ENCODE measurements at places on chromosomes 6 and 20.

GRCh38 chr6:31865205-31866118, 2.8 kb upstream of the NEU1 start:
- no peak for DNase-seq

DNA sequence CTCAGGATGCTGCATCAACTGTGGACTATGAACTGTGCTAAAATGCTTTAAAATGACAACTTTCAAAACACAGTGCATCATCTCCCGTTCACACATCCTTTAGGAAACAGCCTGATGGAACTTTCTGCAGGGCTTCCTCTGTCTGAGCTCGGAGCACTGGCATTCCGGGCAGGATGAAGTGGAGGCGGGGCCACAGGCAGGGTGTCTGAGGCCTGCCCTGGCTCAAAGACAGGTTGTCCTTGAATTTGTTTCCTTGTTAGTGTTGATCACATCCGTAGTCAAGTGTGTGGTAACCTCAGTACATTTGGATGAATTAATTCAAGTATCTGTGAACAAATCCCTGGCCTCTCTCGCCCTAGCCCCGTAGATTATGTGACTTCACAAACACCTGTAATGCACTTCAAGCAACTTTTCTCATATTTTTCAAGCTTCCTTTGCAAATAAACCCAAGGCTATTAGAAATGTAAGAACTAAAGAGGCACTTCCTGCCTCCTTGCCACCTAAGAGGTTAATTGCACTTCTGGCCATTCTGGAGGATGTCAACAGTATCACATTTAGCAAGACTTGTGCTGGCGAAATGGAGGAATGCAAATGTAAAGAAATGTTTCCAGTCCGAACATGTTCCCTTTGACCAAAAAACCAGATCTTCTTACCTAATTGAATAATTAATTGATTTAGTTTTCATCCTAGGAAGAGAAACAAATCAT, 3.1 kb downstream of the CD93 start:
- no peak for DNase-seq

DNA sequence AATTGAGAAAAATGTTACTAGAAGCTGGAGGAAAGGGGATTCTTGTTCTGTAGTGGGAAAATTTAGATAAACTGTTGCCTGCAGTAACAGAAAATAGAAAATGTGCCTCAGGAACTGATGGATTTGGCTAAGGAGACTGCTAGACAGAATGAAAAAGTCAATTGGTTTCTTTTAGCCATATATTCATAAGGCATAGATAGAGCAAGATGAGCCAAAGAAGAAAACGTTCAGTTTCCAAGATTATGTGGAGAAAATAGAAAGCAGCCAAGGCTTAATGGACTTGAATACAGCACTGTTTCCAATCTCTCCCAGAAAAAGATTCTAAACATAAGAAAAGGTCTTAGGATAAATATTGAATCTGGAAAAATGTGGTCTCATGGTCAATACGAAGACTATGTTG, 115.1 kb upstream of the TCF21 start:
- DNase-seq: no peak

GRCh38 chr6:13485923-13486562, 1.4 kb downstream of the GFOD1 start:
- DNase-seq: no peak

DNA sequence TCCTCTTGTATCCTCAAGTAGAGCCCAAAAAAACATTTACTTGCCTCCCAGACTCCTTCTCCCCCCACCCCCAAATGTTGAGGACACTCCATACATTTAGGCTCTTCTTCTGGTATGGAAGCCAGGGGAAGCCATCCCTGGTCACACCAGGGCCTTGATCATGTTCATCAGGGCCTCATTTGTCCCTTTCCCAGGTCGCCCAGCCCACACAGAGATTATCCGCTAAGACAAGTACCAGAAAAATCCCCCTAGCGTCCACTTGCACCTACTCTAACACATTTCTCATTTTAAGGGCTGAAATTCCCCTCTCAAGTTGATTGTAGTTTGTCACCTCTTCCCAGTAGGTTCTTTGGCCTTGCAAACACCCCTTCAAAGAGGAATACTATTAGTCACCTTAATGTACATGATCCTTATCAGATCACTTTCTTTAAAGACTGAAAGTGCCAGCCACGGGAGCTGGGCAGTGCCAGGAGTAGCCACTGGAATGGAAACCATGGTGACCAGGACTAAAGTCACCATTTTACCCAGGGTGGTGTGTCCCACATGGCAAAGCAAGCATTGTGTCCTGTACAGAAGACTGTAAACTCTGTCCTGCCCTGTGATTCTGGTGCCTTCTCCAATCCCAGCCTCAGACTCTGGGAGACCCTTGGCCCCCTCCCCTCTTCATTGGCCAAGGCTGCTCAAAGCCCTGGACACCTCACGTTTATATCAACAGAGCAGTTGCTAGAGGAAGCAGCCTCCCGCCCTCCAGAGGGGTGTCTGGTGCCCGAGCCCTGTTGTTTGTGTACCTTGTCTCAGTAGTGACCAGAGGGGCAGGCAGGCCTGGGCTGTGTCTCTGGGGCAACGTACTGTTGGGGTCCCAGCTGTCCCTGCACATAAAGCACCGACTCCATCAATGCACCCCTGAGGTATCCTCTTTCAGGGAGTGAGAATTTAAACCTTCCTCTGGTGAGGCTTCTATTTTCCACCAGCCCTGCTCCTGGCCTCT, 5.0 kb upstream of the APOBEC2 start:
- DNase-seq: no peak

DNA sequence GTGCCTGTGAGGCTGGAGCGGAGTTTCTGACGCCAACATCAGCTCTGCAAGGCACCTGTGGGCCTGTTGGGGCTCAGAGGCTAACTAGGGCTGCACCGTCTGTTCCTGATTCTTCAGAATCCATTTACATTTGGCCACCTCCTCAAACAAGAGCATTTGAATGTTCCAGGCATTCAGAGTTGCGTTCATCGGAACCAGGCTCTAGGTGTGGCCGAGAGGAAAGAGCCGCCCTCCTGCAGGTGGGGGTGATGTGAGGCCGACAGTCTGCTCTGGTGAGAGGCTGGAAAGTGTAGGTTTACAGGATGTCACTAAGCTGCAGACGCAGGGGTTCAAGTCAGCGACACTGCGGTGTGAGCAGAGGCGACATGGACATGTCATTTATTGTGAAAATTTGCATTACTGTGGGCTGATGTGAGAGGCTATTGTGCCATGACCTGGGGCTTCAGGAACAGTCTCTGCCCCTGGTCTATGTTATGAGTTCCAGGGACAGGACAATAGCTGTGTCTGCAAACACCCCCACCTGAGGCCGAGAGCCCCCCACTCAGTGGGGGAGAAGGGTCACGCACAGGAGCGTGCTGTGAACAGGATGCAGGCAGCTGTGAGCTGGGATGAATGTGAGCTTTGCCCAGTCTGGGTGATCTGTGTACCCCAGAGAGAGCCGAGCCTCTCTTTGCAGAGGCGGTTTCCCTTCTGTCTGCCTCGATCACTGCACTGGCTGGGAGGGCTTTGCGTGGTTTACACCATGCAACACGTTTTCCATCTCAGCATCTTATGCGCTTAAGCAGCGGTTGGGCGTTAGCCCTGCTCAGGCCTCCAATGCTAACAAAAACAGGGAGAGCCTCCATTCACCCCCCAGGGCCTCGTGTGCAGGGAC, 21.1 kb downstream of the SLCO4A1 start:
- DNase-seq: no peak

GRCh38 chr20:23339986-23340385, 10.6 kb upstream of the NXT1 start:
- no peak for DNase-seq

- DNase-seq: no peak
Measured at GRCh38 chr6:30886897-30887255, 2.6 kb downstream of the DDR1 start.

DNA sequence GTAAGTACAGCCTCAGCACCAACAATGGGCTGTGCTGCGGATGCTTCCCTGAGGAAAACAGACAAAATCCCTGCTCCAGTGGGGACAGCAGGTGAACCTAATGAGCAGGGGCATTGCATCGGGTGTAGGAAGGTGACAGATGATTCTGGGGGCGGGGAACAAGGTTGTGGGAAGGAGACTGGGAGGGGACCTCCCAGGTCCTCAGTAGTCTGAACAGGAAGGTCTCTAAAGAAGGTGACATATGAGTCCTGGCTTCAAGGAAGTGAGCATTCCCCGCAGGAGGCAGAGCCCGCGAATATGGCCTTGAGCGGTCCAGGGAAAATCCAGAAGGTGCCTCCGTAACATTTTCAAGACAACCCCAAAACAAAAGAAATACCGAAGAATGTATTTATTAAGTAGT, 19.4 kb downstream of the ULBP1 start:
- DNase-seq: peak; percentile 24

DNA sequence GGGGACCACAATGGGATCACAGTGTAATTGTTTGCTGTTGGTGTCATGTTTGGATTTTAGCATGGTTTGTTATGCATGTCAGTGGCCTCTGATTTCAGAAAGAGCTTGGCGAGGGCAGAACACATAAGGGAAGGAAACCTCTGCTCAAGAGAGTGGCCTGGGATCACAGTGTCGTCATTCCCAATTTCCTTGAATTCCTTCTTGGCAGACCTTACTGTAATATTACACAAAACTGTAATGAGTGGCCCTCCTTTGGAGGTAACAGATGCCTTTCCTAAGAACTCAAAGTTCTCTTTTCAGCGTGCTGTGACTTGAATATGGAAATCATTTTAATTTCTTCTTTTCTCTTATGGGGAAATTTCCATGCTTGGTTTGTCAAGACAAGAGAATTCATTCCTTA, 46.9 kb downstream of the JAG1 start:
- DNase-seq: no peak

GRCh38 chr20:36967636-36968035, 16.1 kb upstream of the SAMHD1 start:
- DNase-seq: no peak

GRCh38 chr6:43973357-43973756, 153.9 kb downstream of the MRPL14 start:
- DNase-seq: no peak

GRCh38 chr6:31396422-31397152, 6.8 kb upstream of the MICA start:
- DNase-seq: peak; percentile 81

- no peak for DNase-seq
Measured at GRCh38 chr6:85134172-85134571, 315.7 kb upstream of the NT5E start.

DNA sequence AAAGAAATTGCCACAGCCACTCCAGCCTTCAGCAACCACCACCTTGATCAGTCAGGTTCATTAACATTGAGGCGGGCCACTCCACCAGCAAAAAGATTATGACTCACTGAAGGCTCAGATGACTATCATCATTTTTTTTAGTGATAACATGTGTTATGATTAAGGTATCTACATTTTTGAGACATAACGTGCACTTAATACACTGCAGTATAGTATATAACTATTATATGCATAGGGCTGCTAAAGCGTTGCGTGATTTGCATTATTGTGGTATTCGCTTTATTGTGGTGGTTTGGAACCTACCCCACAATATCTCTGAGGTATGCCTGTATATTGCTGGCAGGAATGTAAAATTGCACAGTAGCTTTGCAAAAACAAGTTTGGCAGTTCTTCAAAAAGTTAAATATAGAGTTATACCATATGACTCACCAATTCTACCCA, 6.8 kb upstream of the RIPK1 start:
- DNase-seq: no peak

GRCh38 chr6:11806561-11807317, 28.1 kb upstream of the ADTRP start:
- DNase-seq: no peak

DNA sequence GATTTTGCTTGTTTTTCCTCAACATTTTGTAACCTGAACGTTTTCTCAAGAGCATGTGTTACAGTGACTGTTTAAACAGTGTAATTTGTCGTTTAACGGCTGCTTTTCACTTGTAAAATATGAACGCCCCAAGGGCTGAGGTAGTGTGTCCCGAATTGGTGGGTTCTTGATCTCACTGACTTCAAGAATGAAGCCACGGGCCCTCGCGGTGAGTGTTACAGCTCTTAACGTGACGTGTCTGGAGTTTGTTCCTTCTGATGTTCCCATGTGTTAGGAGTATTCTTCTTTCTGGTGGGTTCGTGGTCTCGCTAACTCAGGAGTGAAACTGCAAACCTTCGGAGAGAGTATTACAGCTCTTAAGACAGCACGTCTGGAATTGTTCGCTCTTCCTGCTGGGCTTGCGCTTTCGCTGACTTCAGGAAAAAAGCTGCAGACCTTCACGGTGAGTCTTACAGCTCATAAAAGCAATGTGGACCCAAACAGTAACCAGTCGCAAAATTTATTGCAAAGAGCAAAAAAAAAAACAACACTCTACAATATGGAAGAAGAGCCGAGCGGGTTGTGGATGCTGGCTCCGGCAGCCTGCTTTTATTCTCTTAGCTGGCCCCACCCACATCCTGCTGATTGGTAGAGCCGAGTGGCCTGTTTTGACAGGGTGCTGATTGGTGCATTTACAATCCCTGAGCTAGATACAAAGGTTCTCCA, 25.1 kb upstream of the TRIM27 start:
- DNase-seq: no peak

- DNase-seq: no peak
Measured at GRCh38 chr20:25750765-25751696, 54.4 kb upstream of the ZNF337 start.

DNA sequence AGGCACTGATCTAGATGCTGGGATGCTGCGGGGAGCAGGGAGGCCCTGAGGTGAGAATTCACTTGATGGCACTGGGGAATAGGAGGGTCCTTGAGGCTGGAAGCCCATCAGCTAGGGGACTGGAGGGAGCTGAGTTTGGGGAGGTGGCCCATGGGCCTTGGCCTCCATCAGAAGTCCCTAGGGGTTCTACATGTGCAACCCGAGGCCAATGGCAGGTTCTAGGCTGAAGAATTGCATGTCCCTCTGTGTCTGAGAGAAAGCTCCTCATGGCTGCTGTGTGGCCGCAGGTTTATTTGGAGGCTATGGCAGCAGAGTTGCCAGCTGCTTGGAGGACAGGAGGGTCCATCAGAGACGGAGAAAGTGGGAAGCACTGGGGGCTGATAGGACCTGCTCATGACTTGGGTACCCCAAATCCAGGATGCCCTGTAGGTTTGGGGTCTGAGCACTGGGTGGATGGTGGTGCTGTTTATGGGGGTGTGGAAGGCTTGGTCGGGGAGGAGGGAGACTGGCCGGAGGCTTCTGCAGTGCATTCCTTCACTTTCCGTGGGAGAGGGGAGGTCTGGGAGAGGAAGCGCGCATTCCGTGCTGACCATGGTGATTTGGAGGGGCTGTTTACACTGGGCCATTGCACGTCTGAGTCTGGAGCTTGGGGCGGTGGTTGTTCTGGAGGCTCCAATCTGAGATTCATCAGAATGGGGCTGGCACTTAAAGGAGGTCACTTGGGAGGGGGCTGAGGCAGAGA, 24.8 kb upstream of the PHACTR3 start:
- no peak for DNase-seq

DNA sequence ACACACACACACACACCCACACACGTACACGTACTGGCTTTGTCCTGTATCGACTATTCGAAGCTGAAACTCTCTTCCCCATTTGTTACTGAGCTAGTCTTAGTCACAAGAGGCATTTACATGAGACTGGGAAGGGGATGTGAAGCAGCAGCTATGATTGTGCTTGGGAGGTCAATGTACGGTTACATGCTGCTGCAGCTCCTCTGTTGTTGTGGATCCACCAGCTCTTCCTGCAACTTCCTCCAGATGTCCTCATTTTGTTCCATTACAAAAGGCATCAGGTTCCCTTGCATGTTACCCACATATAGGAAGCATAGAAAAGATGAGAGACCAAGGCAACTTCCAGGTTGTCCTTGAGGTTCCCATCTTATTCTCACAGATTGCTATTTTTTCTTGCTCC, 612.4 kb upstream of the IMPG1 start:
- no peak for DNase-seq

Measured in posterior cingulate gyrus (tissue), 11 donors.